ENCODE measurements at places on chromosomes 5 and 9.
A peak's percentile ranks its signal among the peaks of the same experiment; 100 is the strongest.

- DNase-seq = no peak
Observed at GRCh38 chr5:43161244-43161643, 30.8 kb upstream of the NIM1K start.

GRCh38 chr5:26932238-26932637 is 106.1 kb downstream of the CDH9 start:
- no peak for DNase-seq

DNA sequence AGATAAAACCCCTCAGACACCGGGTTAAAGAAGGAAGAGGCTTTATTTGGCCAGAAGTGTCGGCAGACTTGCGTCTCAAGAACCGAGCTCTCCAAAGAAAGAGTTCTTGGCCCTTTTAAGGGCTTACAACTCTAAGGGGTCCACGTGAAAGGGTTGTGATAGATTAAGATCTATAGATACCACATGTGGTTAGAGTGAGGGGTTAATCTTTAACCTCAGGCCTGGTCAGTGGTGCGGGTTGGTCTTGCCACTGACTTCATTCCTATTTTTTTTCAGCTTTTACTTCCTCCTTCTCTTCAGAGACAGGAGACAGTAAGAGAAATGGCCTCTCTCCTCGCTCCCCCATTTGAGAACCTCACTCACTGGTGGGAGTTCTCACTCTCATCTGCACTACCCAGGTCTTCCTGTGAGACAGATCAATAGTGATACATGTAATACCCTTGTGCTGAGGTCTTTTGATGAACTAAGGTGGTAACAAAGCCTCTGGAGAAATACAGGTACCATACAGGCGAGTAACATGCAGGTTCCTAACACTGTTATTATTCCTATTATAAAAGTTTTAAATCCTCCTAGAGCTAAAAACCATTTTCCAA is 52.4 kb upstream of the COX7C start:
- DNase-seq = peak; percentile 15

- no peak for DNase-seq
Observed at GRCh38 chr5:148465381-148466235, 81.8 kb downstream of the FBXO38 start.

- DNase-seq = no peak
Observed at GRCh38 chr9:86163503-86163902, 64.1 kb upstream of the GOLM1 start.

GRCh38 chr5:24188216-24188925 is 456.4 kb downstream of the CDH10 start:
- no peak for DNase-seq

DNA sequence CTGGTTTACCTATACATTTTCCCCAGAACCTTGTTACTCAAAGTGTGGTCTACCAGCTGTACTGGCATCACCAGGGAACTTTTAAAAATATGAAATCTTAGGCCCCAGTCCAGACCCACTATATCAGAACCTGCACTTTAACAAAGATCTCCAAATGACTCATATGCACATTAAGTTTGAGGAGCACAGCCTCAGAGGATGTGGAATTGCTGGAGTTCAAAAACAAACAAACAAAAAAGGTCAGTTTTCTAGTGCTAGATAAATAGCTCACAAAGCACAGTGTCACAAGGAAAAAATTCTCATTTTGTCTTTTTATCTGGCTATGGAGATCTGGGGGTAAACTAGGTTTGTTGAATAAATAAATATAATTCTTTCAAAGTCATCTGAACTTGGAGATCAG is 68.9 kb upstream of the ANKRD55 start:
- no peak for DNase-seq
